Umbilical cord (tissue), 2 donors: ENCODE measurements at places on chromosomes 3 and 15.
A peak's percentile ranks its signal among the peaks of the same experiment; 100 is the strongest.

DNA sequence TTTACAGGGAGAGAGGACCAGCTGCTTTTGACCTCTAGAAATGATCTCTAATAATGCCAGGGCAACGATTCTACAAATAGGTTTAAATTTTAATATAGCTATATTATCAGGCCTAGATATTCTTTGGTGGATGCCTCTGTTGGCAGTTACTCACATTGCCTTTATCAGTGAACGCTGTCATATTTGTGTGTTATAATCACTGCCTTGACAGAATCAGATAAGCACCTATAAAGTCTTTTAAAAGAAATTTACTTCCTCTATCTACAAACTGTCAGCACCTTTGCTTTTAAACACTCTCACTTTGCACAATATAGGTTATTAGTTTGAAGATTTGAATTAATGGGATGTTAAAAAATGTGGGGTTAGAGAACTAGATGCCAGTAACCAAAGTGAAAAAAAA lies 324.1 kb downstream of the ZIC1 start:
- no peak for DNase-seq

DNA sequence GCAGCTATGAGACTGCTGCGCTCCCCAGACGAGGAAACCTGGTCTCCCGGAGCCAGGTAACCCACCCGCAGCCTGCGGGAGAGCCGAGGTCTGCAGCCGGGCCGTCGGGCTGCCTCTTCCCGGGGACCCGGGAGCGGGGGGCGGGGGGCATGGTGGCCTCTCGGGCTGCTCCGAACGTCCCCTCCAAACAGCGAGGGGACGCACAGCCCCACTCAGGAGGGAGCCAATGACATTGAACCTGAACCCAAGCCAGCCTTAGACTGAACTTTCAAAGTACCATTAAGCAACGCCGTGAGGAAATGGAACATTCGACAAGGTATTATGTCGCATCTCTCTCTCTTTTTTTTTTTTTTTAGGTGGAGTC lies 29.8 kb upstream of the ALDH1A3 start:
- DNase-seq, result no peak

GRCh38 chr3:36678216-36679013 lies 85.9 kb downstream of the DCLK3 start:
- DNase-seq, result no peak

- no peak for DNase-seq
These were observed 147.9 kb upstream of the GAP43 start for GRCh38 chr3:115475178-115476041.

- no peak for DNase-seq
These were observed 557.9 kb downstream of the FGF12 start for GRCh38 chr3:192169332-192169915.

DNA sequence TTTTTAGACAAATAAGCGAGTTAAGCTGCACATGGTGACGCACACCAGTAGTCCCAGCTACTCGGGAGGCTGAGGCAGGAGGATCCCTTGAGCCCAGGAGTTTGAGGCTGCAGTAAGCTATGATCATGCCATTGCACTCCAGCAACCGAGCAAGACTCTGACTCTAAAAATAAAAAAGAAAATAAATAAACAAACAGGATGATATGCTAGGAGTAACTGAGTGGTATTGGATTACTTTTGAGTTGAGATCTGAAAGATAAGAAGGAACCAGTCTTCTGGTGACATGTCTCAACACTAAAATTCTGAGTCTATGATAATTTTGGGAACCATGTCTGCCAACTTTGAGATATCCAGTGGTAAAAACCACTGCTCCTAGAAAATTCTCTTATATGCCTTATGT lies 109.1 kb upstream of the SKOR1 start:
- no peak for DNase-seq

- DNase-seq, result no peak
These were observed 106.7 kb downstream of the ZNF621 start for GRCh38 chr3:40631341-40631995.

DNA sequence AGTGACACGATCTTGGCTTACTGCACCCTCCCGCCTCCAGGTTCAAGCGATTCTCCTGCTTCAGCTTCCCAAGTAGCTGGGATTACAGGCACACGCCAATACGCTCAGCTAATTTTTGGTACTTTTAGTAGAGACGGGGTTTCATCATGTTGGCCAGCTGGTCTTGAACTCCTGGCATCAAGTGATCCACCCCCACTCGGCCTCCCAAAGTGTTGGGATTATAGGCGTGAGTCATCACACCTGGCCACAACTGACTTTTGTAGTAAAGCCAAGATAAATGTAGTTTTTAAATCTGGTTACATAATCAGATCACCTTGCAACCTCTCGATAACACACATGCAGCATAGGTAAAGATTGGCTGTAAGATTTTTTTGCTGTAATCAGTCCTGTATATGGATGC lies 657.5 kb upstream of the DPPA4 start:
- DNase-seq, result no peak

DNA sequence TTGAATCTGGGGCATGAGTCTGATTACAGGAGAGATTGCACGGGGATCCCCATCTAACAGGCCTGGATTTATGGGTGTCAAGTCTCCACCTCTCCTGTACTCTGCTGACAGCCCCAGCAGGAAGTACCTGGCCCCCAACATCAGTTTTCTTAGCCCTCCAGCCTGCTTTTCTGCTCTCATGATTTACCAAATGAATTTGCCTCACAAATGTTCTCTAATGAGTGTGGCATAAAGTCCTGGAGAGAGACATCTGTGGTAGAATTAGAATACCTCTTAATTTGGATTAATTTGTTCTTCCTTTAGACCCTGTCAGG lies 60.1 kb downstream of the FNDC3B start:
- no peak for DNase-seq

GRCh38 chr3:25911525-25912295 lies 121.8 kb downstream of the OXSM start:
- DNase-seq, result no peak

DNA sequence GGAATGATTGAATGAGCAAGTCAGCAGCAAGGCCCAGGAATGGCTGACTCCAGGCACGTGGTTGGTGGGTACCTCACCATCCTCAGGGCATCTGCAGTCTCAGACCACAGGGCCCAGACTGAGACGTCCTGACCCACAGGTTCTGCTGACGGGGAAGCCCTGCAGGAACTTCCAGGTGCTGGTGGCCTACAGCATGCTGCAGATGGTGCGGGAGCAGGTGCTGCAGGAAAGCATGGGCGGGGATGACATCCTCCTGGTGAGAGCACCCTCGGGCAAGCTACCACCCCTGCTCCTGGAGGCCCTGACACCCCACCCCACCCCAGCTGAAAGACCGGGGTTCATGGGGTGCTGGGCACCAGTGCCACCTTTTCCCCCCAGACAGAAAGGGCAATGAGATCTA lies 14.1 kb downstream of the TBC1D21 start:
- DNase-seq, result no peak

DNA sequence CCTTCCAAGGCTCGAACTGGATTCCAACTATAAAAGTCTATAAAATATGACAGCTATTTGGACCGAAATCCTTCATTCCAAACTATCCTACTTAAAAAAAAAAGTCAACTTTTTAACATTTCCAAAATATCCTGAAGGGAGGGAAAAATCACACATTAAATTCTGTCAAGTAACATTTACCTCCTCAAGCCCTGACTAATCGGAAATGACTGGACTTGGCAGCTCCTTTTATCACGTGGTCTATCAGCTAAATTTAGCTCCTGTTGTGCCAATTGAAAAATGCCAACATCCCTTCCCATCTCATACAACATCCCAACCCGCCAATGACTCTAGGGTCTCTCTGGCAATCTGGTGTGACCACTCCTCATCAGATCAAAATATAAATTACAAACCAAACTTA lies 297.9 kb downstream of the FHIT start:
- peak; percentile 26 for DNase-seq

GRCh38 chr3:55882006-55882405 lies 394.9 kb upstream of the WNT5A start:
- no peak for DNase-seq

DNA sequence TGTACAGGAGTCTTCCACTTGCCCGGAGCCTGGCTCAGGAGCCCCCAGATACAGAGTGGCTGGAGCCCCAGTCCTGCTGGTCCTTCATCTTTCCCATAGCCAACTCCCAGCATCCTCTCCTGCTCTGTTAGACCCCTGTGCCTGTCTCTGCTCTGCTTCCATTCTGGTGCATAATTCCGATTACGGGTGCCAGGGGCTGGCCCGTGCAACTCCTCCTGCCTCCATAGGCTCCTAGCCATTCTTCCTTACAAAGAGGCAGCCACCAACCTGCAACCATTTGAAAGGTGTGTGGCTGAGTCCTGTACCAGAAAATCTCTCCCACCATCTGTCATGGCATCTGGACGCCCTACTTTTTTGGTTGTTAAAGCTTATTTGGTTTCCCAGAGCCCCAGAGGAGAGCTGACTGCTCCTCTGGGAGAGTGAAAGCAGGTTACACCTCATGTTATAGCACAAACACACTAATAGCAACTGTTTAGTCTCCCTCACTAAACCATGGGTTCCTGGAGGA lies 5.2 kb upstream of the RAD18 start:
- DNase-seq, result no peak

GRCh38 chr15:35680951-35681350 lies 135.0 kb upstream of the DPH6 start:
- no peak for DNase-seq

DNA sequence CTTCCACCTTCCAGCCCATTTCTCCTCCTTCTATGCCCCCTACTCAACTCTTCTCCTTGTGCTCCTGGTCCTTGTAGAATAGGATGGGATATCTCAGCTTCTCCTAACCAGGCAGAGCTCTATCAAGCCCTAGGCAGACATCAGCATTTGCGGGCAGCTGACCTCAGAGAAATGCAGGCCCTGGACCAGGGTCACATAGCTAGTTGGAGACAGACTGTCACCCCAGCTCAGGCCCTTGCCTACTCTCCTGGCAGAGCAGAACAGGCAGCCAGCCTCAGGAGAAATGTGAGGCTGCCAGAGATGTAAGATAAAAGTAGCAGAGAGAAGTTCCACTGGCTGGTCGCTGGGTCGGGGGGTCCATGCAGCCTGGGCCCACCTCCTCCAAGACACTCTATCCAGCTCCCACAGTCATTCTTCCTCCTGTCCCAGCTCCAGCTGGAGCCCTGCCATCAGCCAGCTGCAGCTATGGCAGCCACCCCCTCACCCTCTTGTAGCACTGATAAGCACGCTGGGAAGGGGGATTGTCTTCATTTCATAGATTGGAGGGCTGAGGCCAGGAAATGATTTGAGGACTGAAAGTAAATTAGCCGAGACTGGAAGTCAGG lies 4.0 kb downstream of the CYP8B1 start:
- peak; percentile 34 for DNase-seq

GRCh38 chr3:177835917-177836316 lies 638.6 kb upstream of the TBL1XR1 start:
- DNase-seq, result no peak

DNA sequence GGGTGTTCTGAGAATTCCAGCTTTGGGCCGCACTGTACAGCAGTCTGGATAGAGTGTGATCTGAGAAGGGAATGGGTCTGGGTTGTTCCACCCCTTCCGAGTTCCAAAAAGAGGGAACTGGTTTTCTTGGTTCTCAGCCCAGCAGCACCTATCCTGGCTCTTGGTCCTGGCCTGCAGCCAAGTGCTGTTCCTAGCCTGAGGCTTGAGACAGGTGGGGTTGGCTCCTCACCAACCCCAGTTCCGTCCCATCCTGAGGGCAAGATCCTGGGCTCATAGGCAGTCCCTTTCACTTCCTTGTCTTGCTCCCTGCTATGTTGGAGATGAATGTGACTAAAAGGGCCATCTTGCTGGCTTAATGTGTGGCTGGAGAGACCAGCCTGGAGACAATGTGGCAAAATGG lies 15.2 kb downstream of the IVD start:
- peak; percentile 16 for DNase-seq

DNA sequence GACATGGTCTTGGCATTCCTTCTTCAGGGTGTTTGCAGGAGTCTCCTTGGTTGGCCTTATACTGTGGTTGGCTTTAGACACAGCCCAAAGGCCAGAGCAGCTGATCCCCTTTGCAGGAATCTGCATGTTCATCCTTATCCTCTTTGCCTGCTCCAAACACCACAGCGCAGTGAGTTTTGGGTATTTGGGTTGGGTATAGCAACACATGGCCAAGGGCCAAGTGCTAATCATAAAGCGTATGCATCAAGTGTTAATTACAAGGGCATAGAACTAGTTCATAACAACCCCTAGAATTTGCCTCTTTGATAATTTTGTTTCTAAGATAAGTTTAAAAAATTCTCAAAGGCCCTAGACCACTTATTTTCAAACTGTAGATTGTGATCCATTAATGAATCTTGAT lies 11.8 kb downstream of the SLC28A2 start:
- no peak for DNase-seq

DNA sequence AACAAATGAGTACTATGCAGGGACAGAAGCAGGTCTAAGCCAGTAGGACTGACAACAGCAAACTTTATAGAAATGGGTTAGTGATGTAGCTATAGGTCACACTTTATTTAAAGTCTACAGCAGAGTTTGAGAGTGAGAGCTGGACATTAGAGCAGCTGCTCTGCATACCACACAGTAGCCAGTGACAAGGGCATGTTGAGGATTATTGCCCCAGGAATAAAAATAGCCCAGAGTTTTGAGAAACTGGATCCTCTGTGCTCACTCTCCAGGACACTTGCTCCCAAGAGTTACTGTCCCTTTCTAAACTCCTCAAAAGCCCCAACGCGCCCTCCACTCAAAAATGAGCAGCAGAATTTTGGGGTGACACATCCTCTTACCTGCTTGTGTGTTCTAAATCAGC lies 21.1 kb downstream of the LRTM1 start:
- DNase-seq, result no peak

DNA sequence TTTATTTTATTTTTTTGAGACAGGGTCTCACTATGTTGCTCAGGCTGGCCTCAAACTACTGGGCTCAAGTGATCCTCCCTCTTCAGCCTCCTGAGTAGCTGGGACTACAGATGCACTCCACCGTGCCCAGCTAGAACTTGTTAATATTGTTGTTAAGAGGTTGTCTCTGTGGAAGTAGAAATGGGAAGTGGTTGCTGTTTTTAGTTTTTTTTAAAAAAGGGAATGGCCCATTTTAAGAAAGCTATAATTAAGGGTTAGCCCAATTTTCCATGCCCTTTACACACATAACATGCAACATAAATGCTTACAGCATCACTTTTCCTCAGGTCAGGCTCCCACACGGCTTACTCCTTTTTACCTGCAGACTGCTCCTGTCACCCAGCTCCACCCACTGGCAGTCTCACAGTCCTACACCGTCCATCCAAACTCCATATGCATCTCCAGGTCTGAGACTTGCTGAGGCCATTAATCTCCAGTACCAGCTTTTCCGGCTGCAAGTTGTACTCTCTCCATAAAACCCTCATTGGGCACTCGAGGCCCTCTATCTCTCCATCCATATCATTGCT lies 19.8 kb downstream of the MORC1 start:
- DNase-seq, result no peak
